ENCODE measurements at places on chromosomes 11 and 22.

- DNase-seq, result no peak
Observed at GRCh38 chr11:100536979-100537378, 150.1 kb upstream of the ARHGAP42 start.

DNA sequence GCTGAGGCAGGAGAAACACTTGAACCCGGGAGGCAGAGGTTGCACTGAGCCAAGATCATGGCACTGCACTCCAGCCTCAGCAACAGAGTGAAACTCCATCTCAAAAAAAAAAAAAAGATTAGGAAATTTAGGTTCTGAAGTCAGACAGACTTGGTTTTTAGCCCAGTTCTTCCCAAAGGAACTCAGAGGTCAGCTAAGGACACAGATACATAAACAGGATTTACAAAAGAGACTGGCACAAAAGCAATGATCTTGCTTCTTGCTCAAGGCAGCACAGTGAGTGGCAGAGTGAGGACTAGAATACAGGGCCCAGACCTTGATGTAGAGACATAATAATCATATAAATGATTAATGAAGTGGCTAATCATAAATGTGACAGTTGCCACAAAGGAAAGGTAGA lies 25.4 kb upstream of the RRAS2 start:
- peak; percentile 41 for DNase-seq

DNA sequence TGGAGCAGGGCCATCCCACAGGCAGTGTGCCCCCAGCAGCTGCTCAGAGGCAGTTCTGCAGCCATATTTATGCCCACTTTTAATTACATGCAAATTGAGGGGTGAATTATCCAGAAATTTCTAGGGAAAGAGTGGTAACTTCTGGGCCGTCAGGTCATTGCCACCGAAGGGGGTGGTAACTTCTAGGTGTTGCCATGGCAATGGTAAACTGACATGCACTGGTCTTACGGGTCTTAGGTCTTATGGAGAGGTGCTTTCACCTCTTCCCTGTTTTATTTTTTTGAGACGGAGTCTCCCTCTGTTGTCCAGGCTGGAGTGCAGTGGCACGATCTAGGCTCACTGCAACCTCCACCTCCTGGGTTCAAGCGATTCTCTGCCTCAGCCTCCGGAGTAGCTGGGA lies 3.8 kb upstream of the TMEM134 start:
- no peak for DNase-seq

DNA sequence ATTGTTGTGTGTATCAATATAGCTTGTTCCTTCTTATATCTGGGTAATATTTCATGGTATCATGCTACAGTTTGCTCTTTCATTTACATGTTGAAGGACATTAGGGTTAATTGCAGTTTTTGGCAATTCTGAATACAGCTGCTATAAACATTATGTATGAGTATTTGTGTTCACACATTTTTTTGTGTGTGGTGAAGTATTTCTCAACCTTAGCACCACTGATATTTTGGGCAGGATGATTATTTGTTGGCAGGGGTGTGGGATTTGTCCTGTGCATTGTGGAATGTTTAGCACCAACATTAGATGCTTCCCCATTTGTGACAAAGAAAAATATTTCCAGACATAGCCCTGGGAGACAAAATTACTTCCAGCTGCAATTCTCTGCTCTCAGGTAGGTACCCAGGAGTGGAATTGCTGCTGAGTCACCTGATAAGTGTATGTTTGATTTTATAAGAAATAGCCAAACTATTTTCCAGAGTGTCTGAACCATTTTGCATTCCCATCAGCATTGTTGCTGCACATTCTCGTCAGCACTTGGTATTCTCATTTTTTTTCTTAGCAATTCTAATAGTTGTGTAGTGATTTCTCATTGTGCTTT lies 128.2 kb downstream of the SNX19 start:
- DNase-seq, result no peak

- DNase-seq, result no peak
Observed at GRCh38 chr22:43110444-43110926, at the start of gene BIK. Gene BIK (plus strand): TSS chr22:43110750. CDS start chr22:43124023, 13,273 bp downstream.

GRCh38 chr22:46812034-46812605 lies 49.7 kb downstream of the TBC1D22A start:
- DNase-seq, result no peak
